ENCODE measurements at places on chromosomes 5 and 9. TPM values are rescaled to one million over a fixed set of nuclear protein-coding genes. Genes with fewer than 3 reads are reported as not detected.

DNA sequence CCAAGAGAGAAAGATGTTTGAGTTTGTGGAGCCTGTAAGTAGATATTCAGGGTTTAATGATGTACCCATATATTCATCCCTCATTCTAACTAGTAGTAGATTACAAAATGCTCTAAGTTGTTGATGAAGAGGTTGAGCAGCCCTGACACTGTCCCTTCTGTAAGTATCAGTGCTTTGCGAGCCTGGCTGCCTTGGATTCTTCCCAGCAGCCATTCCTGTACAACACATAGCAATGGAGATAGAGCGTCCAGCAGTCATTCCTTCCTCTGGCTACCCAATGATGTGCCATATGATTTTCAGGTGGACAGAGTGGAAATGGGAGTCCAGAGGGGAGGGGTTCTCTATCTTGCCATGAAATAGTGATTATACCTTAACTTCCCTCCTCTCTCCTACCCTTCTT, 124.1 kb downstream of the ARHGAP26 start:
- peaks cover 22% of the 10 kb centered on the region for H3K36me3 ChIP-seq
- DNase-seq: no peak
- no peaks in the 10 kb centered on the region for H3K4me1 ChIP-seq
- no peak overlapping the region for H3K4me3 ChIP-seq
- no peaks in the 10 kb centered on the region for H3K27me3 ChIP-seq

GRCh38 chr5:75053304-75054133, 1.2 kb upstream of the GCNT4 start:
- peak overlapping the region; percentile 73 for H3K4me3 ChIP-seq
- peaks cover 53% of the 10 kb centered on the region for H3K27me3 ChIP-seq
- H3K36me3 ChIP-seq: no peaks in the 10 kb centered on the region
- H3K4me1 ChIP-seq: peaks cover 10% of the 10 kb centered on the region
- DNase-seq: no peak
- H3K27ac ChIP-seq: no peak overlapping the region

Gene RNF14
- 30.4 TPM for total RNA-seq

Gene STPG3
- total RNA-seq: 0.37 TPM

- no peak for DNase-seq
- H3K4me3 ChIP-seq: no peak overlapping the region
- H3K27me3 ChIP-seq: peaks cover 34% of the 10 kb centered on the region
- H3K36me3 ChIP-seq: no peaks in the 10 kb centered on the region
- no peak overlapping the region for H3K27ac ChIP-seq
- H3K4me1 ChIP-seq: no peaks in the 10 kb centered on the region
Observed at GRCh38 chr9:131773911-131774379, 34.1 kb upstream of the RAPGEF1 start.

DNA sequence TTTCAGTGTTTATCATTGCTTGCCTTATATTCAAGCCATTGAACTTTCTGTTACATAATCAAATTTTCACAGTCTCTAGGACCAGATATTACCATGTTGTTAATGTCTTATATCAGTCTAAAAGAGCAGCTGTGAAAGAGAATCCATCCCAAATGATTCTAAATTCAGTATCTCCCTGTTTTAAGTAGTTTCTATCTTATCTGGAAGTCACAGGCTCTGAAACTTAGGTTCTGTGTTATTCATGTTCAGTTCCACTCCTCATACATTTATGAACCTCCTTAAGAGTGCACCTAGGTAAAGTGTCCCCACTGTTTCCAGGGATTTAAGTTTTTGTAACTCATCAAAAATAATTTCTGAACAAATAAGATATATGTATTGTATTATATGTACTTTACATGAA, 9.7 kb downstream of the LYRM7 start:
- DNase-seq: no peak
- peaks cover 18% of the 10 kb centered on the region for H3K36me3 ChIP-seq
- H3K27me3 ChIP-seq: no peaks in the 10 kb centered on the region
- peaks cover 3% of the 10 kb centered on the region for H3K4me1 ChIP-seq
- H3K4me3 ChIP-seq: no peak overlapping the region
- no peak overlapping the region for H3K27ac ChIP-seq

DNA sequence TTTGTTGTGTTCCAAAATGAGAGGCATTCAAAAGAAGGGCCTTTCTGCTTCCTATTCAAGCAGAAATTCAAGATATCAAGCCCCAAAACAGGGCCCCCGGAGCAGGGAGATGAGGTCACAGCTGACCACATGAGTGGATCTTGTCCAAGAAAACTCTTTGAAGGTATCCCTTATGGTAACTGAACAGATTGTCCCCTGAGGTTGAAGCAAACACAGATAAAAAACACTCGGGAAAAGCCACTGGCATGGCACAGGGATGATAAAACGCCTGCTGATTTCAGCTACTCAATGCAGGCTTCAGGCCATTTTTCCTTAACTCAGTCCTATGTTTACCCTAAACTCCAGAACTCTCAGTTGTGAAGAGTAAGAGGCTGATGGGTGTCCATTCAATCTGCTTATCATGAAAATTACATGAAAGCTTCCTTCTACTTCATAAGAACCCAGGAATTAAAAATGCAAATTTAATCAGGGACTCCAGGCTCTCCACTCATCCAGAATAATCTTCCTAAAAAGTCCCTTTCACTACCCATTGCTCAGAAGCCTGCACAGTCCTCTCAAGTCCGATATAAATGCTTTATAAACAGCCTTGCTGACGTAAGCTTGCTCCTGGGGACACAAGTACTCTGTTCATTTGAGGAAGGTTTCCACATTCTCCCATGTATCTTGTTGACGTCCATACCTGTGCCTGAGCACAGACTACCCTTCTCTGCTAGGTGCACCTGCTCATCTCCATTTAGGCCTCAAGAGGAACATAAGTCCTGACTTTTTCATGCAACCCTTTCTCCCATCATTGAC, 35.9 kb upstream of the SLC1A3 start:
- H3K4me3 ChIP-seq: no peak overlapping the region
- DNase-seq: no peak
- no peaks in the 10 kb centered on the region for H3K4me1 ChIP-seq
- H3K27ac ChIP-seq: no peak overlapping the region
- H3K36me3 ChIP-seq: no peaks in the 10 kb centered on the region

DNA sequence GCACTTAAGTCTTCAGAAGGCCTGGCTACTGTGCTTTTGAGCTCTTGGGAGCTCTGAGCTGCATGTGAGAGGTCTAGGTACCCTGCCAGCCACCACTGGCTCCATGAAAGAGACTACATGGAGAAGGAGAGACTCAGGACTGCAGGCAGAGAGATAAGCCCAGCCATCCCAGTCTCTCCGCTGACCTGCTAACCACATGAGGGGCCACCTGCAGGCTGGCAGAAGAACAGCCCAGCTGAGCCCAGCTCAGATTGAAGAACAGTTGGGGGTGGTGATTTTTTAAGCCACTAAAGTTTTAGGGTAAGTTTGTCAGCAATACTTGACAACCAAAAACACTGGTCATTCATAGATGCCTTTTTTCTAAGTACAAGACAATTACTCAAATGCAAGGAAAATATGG, 205.0 kb upstream of the PRDM9 start:
- H3K36me3 ChIP-seq: no peaks in the 10 kb centered on the region
- no peaks in the 10 kb centered on the region for H3K4me1 ChIP-seq
- H3K4me3 ChIP-seq: no peak overlapping the region
- no peak overlapping the region for H3K27ac ChIP-seq
- no peaks in the 10 kb centered on the region for H3K27me3 ChIP-seq

DNA sequence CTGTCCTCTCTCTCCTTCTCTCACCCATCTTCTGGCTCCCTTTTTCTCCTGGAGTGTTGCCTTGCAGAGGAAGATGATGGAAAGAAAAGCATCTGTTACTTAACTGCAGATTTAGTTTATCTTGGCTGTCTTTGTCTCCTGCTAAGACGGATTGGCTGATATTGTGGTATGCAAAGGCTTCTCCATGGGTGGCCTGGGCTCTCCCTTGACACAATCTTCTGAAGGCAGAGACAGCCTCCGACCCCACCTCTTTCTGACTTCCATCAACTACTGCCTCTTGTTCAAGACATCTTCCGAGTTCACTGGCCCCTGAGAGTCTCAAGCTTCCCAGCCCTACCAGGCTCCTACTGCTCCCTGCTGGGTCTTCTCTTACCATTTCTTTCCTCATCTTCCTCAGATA, 403.7 kb downstream of the LRRC70 start:
- no peaks in the 10 kb centered on the region for H3K36me3 ChIP-seq
- H3K27me3 ChIP-seq: no peaks in the 10 kb centered on the region
- no peak for DNase-seq

Gene SPATA6L
- not detected for total RNA-seq

DNA sequence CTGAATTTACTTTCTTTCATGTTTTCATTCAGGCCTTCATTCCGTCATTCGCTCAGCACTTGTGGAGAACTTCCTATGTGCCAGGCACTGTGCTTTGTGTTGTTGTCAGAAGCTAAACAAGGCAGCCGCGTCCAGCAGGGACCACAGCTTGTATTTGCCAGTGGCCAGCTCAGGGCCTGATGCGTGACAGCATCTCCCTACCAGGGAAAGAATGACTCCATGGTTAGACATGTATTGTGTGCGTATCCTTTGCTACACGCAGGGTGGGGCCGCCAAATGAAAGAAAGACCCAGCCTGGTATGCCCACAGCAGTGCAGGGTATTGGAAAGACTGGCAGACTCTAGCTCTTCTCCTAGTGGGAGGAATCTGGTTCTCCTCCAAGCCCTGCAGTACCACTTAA, 4.7 kb upstream of the COL27A1 start:
- H3K4me1 ChIP-seq: peaks cover 13% of the 10 kb centered on the region
- H3K4me3 ChIP-seq: no peak overlapping the region
- no peaks in the 10 kb centered on the region for H3K36me3 ChIP-seq
- no peak for DNase-seq

GRCh38 chr5:143509758-143510221, 106.3 kb upstream of the NR3C1 start:
- no peak overlapping the region for H3K4me3 ChIP-seq
- H3K4me1 ChIP-seq: no peaks in the 10 kb centered on the region
- H3K27me3 ChIP-seq: no peaks in the 10 kb centered on the region

Gene PLCXD3
- total RNA-seq: not detected

DNA sequence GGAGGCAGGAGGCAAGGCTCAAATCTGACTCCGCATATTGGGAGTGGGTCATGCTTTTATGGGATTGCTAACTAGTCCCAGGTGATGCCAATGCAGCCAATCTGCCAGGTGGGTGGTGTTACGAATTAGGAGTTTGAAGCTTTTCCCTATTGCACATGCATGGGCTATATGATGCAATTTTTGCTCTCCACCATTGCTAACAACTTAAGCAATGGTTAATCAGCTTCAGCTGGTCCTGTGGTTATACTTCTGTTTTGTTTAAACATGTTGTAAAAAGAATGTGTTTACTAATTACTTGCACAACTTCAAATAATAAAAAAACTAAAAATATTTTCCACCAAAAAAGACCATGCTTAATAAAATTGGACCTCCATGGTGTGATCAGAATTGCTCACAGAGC, 55.7 kb downstream of the SHC3 start:
- H3K27ac ChIP-seq: no peak overlapping the region
- peaks cover 9% of the 10 kb centered on the region for H3K27me3 ChIP-seq
- no peaks in the 10 kb centered on the region for H3K4me1 ChIP-seq
- no peaks in the 10 kb centered on the region for H3K36me3 ChIP-seq

Gene SNCAIP
- not detected for total RNA-seq

- H3K4me3 ChIP-seq: no peak overlapping the region
- no peak overlapping the region for H3K27ac ChIP-seq
- DNase-seq: no peak
Observed at GRCh38 chr5:135993335-135993879, 35.4 kb upstream of the TGFBI start.

Gene MORN5
- total RNA-seq: not detected

GRCh38 chr9:133788819-133789717, 50.9 kb upstream of the SARDH start:
- peaks cover 90% of the 10 kb centered on the region for H3K4me1 ChIP-seq
- no peaks in the 10 kb centered on the region for H3K27me3 ChIP-seq
- DNase-seq: no peak
- H3K36me3 ChIP-seq: peaks cover 60% of the 10 kb centered on the region
- H3K4me3 ChIP-seq: peak overlapping the region; percentile 52

DNA sequence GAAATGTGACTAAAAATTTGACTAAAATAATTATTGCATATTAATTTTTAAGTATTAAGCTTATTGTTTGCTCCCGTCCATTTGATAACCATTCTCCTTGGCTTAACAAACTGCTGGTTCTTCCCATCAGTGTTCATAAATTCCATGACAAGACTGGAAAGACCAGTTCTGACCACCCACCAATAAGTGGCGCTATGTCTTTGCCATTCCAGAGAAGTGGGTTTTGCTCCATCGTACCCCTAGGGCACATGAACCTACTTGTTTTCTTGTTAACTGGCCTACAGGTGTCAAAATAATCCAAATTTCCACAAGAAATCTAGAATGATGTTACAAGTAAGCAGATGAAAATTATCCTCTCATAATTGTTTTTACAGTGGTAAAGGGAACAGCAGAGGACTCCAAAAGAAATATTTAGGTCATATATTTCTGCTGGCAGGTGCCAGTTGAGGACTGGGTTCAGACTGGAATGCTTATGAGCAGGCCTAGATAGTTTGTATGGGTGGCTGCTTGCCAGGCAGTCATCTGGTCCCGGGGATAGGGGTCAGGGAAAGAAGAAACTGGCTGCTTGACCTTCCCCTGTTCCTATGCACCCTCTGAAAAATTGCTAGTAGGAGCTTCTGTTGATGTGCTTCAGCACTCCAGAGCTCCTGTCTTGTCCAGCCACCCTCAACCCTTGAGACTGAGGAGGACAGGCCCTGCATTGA, 283.1 kb upstream of the ADAMTSL1 start:
- DNase-seq: no peak
- H3K27ac ChIP-seq: no peak overlapping the region
- no peaks in the 10 kb centered on the region for H3K36me3 ChIP-seq
- H3K4me1 ChIP-seq: no peaks in the 10 kb centered on the region

Gene CER1
- total RNA-seq: not detected

Gene CERCAM
- total RNA-seq: 1.7 TPM

Gene MYMK
- not detected for total RNA-seq

DNA sequence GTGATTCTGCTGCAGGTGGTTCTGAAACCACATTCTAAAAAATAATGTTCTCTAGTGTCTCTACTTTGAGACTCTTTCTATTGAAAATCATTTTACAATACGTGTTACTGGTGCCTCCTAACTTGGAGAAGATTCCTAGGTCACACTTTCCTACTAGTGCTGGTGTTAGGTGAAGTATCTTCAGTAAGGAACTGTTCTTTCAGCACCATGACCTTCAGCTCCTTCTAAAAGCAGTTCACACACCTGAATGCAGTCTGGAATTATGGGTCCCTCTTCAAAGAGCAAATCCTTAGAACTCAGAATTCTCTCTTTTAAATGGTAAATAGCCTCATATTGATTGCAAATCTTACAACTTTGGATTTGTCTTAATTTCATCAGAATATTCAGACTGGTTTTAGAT, 10.6 kb upstream of the DPYSL3 start:
- no peak for DNase-seq
- H3K36me3 ChIP-seq: no peaks in the 10 kb centered on the region
- H3K4me1 ChIP-seq: no peaks in the 10 kb centered on the region

- peaks cover 27% of the 10 kb centered on the region for H3K27me3 ChIP-seq
- H3K27ac ChIP-seq: no peak overlapping the region
- H3K4me1 ChIP-seq: no peaks in the 10 kb centered on the region
- H3K36me3 ChIP-seq: no peaks in the 10 kb centered on the region
- H3K4me3 ChIP-seq: no peak overlapping the region
- DNase-seq: no peak
Observed at GRCh38 chr9:101467690-101468089, 32.1 kb upstream of the ALDOB start.
